NCI-H1694 (cell line): ENCODE measurements at places on chromosomes 7 and 10.

- no peak for DNase-seq
Observed at GRCh38 chr7:137235434-137235833, 108.1 kb downstream of the PTN start.

DNA sequence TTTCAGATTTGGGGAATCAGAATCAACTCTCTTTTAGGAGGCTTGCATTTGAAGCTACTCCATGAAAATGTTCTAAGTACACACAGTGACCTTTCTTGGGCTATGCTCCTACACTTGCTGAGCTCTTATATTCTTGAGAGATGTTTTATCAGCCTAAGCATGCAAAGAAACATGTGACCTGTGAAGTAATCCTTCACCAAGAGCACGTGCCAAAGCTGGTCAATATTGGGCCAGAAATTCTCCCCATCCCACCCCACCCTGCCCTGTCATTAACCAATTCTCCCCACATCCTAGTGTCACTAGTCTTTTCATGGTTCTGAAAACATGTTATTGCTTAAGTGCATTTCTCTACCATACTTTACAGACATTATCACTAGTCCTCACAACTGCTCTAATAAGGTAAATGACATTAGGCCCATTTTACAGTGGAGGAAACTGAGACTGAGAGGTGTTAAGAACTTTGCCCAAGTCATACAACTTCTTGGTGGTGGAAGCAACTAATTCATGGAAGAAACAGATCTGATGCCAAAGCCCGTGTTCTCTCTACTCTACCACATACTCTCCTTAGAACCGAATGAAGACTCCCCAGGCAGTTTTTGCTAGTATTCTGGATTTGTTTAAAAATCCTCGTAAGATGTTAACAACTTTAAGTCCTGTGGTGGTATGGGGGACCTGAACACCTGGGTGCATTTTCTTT is 200.6 kb downstream of the PTEN start:
- DNase-seq: no peak

DNA sequence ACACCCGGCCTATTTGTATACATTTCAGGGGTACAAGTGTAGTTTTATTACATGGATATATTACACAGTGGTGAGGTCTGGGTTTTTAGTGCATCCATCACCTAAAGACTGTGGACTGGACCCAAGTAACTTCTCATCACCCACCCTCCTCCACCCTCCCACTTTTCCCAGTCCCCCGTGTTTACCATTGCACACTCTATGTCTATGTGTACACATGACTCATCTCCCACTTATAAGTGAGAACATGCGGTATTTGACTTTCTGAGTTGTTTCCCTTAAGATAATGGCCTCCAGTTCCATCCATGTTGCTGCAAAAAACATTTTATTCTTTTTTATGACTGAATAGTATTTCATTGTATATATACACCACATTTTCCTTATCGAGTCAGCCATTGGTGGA is 98.9 kb upstream of the WAC start:
- DNase-seq: no peak

DNA sequence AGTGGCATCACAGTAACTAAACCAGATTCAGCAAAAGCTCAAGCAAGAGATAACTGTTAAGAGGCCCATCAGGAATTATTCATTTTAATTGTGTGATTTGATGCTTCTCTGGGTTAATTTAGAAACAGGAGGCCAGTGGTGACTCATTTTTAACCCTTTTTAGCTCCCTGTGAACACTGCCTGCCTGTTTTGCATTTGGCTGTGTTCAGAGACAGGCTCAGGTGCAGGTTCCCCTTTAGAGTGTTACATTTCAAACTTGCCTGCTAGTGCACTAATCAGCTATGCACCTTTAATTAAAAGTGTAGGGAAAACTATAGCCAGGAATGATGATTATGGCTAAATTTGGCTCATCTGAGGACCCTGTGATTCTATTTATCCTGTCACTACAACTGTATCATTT is 6.5 kb downstream of the STAMBPL1 start:
- no peak for DNase-seq

DNA sequence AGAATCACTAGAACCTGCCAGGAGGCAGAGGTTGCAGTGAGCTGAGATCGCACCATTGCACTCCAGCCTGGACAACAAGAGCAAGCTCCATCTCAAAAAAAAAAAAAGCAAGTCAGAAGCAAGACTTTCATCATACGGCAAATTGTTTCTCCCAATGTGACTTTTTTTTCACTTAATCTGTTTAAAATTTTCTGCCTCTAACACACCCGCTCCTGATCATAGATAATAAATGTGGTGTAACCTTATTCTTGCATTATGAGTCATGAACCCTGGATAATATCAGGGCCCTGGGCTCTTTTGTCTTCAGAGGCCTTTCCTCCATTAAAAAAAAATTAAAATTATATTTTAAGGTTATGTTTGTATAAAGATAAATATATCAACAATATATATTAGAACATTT is 111.4 kb upstream of the JCAD start:
- DNase-seq: no peak

DNA sequence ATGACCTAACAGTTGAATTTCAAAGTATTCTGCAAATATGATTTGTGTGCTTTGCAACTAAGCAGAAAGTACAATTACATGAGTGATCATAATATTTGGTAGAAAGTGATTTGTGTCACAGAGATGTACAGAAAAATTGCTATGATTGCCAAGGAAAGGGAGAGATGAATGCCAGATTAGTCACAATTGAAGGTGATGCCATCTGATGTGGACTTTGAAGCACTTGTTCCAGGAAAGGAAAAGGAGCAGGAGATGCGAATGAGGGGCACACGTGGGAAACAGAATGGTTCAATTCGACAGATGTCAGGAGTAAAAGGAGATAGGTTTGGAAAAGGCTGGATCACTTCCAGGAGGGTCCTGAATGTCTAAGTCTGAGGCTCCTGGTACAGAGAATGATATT is 153.1 kb upstream of the LAMB4 start:
- no peak for DNase-seq

GRCh38 chr7:55504093-55504859 is 68.0 kb downstream of the VOPP1 start:
- no peak for DNase-seq

DNA sequence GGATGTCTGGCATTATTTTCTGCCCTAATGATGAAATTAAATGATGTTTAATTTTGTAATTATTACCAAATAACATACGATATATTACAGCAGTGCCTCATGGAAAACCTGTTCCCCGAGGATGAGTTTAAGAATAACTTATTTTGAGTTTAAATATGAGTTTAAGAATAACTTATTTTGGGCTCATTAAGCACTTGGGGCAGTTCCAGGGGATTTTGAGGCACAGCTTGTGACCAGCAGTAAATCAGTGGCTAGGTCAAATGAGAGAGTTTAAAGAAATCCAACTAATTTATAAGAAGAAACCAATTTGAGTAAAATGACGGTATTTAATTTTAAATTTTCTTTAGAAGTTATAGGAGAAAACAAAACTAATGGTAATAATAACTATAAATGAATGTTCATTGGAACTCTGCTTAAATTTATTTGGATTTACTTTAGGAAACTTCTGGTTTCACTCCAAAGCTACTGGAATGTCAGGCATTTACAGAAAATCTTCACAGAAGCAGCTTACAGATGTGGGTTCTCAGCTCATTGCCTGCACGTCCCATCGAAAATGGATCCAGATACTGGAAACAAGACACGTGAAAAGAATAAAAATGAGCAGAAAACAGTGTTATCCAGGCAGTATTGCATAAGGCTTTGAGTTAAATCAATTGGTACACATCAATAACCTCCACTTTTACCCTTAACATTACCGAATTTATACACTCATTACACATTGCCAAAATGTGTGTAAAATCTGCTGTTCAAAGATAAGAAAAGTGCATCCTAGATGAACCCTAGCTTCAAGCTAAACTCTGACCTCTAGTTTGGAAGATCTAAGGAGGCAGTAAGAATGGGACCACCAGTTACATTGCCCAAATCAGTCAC is 784.5 kb upstream of the IGFBP3 start:
- DNase-seq: no peak

GRCh38 chr10:99850021-99850766 is 67.8 kb downstream of the ABCC2 start:
- no peak for DNase-seq

DNA sequence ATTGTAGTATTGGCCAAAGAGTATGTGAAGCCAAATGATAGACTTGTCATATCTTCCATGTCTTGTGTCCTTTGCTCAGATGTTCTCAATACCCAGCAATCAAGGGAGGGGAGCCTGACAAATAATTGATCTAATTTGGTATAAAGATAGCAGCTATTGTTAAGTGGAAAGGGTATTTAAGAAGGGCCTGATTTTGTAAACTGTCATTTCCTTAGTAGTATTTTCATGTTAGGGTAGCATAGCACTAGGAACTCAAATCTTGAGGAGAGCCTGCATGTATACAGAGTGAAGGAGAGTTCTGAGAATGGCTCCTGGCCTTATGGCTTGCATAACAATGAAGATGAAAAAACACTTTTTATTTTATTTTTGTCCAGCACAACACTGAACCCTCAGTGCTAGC is 53.1 kb downstream of the GNAI1 start:
- DNase-seq: no peak

DNA sequence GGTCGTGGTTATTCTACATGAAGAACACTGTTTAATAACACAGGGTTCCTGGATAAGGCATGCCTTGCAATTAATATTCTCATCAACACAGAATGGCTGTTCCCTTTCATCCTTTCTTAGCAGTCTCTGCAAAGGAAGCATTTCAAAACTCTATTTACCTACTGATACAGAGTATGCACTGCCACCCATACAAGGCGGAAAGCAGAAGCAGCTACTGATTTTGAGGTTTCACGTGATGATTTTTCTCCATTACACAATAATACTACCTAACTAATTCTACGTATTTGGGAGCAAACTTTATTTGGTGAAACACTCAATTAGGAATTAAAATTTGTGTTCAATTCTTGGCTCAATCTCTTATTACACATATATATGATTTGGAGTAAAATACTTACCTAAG is 43.0 kb upstream of the COL1A2 start:
- no peak for DNase-seq

DNA sequence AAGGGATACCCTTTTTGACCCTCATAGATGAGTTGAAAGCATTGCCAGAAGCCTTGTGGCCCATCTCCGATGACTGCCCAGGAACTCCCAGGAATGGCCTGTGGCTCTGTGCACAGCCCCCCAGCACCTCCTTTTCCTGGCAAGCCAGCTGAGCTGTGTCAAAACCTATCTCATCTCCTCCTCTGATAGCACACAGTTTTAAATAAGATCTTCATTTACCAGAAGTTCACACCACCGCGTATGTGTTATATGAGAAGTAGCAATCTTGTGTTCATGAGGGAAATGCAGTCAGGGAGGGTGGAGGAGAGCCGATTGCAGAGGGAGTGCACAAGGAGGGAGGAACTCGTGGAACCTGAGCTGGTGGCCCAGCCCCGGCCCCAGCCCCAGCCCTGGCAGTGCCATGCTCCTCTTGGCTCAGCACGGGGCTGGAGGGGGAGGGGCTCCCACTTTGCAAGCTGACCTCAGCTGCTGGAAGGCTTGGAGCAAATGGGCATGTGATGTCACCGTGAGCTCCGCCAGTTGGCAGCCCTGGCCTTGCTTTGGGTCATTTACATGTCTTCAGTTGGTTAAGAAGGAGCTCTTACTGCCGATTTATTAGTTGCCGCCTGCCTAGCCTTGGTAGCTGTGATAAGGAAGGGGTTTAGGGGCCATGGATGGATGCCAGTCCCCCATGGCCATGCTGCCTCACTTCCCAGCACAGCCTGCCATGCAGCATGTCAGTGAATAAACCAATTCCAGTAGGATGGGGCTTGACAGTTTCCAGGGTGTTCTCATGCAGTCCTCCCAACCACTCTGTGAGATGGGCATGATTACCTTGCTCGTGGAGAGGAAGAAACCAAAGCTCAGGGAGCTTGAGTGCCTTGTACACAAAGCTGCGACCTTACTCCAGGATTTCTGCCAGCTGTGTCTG is 20.0 kb downstream of the UNC5B start:
- DNase-seq: peak; percentile 41

DNA sequence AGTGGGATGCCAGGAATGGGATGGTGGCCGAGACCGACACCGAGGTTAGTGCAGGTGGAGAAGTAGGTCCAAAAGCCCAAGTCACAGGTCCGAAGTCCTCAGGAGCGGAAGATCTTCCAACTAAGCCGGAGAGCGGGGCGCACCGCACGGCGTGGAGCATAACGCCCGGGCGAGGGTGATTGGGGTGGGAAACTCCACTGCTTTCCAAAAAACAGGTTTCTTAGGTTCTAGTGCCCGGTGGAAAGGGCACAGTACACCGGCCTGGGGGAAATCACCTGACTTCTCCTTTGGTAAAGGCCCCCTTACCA is 11.4 kb upstream of the SPAG6 start:
- DNase-seq: no peak

DNA sequence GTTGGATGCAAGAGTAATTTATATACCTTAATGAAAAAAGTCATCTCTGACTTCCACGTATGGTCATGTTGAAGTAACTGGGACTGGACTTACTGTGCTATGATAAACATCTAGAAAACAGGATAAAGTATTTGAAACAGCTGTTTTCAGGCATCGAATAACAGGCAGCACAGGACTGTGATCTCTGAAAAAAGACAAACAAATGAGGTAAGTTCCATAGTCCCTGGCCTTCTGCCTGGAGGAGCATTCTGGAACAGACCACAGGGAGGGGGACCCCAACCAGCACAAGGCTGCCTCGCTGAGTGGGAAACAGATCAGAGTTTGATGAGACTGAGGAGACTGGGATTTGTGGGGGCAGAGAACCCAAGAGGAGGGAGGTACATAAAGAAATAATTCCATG is 89.1 kb upstream of the HABP2 start:
- DNase-seq: no peak

DNA sequence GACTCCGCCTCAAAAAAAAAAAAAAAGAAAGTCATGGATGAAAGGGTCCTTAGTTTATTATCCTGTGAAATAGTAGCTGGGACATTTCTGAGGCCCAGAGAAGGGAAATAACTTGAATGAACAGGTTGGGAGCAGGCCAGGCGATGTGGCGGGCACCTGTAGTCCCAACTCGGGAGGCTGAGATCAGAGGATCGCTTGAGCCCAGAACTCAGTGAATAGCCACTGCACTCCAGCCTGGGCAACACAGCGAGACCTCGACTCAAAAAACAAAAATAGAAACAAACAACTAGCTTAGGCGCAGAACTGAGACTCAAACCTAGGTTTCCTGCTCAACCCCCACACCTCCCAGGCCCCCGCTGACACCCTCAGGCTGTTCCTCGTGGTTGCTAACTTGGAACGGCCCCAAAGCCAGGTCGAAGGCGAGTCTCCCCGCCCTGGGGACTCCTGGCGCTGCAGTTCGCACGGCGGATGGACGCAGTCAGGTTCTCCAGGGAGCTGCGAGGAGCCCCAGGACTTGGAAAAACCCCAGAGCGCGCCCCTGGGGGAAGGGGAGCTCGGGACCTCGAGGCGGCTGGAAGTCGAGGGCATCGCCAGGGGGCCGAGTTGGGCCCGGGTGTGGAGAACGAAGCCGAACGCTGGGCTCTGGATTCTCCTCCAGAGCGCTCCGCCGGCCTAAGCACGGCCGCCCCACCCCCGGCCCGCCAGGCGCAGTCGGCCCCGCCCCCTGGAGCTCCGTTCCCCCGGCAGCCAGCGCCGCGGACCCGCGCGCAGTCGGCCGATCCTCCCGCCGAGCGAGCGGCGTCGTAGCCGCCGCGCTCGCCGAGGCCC is at the start of gene STOX1:
Gene STOX1, plus strand, starts transcription at position 768 of the 828 bp plus-strand sequence. CDS start 93 bp downstream, outside the sequence.
- DNase-seq: peak; percentile 4

GRCh38 chr7:135620980-135621850 is 41.1 kb upstream of the STMP1 start:
- peak; percentile 83 for DNase-seq
